ENCODE measurements at places on chromosomes 6 and 20.

- DNase-seq, result no peak
Observed at GRCh38 chr6:128172752-128173682, 272.2 kb upstream of the THEMIS start.

GRCh38 chr6:110528930-110529325 lies 52.5 kb upstream of the SLC22A16 start:
- DNase-seq, result no peak

- DNase-seq, result no peak
Observed at GRCh38 chr6:34709386-34709785, 12.8 kb upstream of the ILRUN start.

GRCh38 chr6:128979071-128979470 lies 96.1 kb downstream of the LAMA2 start:
- DNase-seq, result no peak

DNA sequence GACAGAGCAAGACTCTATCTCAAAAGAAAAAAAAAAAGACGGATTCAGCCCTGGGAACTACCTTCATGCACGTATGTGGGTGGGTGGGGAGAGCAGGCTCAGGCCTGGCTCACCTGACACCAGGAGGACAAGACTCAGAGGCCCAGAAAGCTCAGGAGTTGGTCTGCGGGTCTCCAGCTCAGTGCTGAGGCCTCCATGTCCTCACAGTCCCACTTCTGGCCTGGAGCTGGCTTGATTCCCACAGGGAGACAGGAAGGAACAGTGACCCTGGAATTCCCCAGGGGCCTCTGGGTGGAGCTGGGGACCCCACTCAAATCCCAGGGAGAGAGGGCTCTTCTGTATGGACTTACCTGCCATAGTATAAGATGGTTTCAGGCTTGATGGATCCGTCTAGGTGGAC lies 15.6 kb downstream of the ADA start:
- no peak for DNase-seq

- DNase-seq, result no peak
Observed at GRCh38 chr6:140825731-140826130, 1307.0 kb upstream of the GJE1 start.

DNA sequence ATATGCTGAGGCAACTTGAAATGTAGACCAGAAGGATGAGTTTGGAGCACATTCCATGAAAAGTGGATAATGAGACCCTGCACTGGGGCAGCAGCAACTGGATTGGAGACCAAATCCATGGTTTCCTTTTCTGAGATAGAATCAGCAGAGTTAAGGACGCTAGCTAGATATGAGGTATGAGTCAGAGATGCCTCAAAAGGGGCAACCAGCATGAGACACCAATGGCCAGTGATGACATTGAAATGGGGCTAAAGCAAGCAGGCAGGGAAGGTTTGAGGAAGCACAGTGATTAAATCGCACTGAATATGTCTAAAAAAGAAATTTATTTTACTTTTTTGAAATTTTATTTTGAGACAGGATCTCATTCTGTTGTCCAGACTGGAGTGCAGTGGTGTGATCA lies 802.4 kb downstream of the TFAP2A start:
- no peak for DNase-seq

DNA sequence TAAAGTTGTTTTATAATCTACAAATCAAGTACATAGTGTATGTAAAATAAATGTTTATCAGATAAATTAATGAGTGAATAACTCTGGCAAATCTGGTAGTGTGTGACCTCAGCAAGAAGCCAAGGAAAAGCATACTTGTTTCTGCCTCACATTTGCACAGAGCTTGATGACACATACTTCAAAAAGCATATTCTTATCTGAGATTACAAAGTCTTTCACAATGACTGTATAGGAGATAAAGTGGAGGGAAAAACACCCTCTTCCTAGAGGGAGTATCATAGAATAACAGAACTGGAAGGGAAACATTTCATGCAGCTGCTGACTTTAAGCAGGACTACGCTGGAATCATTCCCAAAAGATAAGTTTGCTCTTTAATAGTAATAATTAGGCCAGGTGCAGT lies 28.1 kb upstream of the AKAP7 start:
- DNase-seq, result no peak

- no peak for DNase-seq
Observed at GRCh38 chr6:54646951-54647664, 199.5 kb upstream of the FAM83B start.

DNA sequence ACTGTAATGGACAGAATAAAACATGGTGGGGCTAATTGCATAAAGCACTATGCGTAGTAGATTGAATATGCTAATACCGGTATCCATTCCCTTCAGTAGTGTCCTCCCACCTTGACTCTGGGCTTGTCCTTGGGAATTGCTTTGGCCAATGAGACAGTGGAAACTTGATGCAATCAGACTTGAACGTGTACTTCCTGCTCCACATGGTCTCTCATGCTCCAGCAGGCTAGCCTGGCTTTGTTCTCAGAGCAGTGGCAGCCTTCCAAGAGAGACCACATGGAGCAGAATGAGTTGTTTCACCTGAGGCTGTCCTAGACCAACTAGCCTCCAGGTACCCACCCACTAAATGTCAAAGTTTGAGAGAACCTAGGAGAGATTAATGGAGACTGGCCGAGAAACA lies 37.0 kb upstream of the BTBD3 start:
- no peak for DNase-seq

DNA sequence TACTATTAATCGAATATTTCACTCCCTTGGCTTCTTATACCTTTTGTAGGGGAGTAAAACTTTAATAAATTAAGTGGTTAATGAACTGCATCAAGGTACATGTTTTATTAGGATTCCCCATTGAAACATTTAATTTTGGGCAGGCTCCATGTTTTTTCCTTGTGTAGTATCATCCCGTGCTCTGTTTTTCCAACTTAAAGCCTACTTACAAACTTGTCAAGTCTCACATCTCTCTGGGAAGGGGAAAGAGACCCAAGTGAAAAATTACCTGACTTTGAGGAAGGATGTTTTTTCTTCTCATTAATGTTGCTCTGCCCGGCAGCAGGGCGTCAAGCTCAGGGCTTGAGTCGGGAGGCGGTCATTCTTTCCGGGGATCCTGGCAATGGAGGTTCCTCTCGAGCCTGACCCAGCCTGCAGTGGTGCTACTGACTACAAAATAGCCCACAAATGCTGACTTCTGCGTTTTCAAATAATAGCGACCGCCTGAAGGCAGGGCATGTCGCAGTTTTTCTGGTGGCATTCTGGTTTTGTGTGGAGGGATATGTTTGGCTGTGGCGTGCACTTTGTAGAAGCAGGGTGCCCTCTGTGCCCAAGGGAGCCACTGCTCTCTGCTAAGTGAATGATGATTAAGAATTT lies 2.4 kb downstream of the DSP start:
- DNase-seq, result no peak

DNA sequence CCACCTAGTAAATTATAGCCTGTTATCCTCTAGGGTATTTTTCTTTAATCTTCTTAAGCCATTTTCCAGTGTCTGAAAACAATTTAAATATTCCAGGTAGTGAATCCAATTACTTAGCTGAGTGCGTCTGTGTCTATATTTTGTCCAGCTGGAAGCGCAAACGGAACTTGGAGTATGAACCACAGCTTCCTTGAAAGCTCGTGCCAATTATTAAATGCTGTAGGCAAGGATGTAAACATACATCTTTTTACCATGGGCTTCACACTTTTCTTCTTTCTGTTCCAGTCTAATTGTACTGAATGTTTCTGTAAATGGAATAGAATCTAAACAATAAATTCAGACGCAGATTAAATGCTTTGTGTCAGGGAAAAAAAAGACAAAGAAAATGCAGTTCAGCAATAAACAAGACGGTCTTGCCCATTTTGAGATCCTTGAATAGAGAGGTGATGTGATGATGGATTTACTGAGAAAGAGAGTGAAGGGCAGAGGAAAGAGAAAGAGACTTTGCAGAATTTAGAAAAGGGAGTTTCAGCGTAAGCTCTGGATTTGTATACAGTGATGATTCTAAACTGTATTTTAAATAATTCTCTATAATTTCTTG lies 1.9 kb downstream of the PLCB1 start:
- no peak for DNase-seq

DNA sequence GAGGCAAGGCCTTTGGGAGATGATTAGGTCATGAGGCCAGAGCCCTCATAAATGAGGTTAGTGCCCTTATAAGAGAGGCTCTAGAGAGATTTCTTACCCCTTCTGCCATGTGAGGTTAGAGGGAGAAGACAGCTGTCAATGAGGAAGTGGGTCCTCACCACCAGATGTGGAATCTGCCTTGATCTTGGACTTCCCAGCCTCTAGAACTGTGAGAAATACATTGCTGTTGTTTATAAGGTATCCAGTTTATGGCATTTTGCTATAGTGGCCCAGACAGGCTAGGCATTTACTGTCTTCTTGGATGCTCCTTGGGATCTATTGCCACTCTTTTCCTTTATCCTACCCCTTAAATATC lies 57.1 kb upstream of the CITED2 start:
- DNase-seq, result no peak

GRCh38 chr20:23143098-23143497 lies 57.0 kb upstream of the CD93 start:
- DNase-seq, result peak; percentile 74

DNA sequence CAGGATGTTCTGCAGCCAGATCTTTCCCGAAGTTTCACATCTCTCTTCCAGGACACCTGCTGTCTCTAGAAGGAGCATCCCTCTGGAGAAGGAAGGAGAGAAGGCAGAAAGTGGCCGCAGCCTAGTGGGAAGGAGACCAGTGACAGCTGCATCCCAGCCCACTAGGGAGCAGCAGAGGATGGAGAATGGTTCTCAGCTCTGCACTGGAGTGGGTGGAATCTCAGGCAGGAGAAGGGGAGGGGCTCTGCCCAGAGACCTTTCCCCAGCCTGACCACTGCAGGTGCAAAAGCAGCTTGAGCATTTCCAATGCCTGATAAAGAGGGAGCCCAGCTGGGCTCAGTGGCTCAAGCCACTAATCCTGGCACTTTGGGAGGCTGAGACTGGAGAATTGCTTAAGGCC lies 32.3 kb downstream of the NCR2 start:
- DNase-seq, result no peak

- no peak for DNase-seq
Observed at GRCh38 chr20:33387177-33387576, 14.1 kb downstream of the CDK5RAP1 start.

GRCh38 chr6:79526897-79527296 lies 10.3 kb downstream of the LCA5 start:
- DNase-seq, result no peak

DNA sequence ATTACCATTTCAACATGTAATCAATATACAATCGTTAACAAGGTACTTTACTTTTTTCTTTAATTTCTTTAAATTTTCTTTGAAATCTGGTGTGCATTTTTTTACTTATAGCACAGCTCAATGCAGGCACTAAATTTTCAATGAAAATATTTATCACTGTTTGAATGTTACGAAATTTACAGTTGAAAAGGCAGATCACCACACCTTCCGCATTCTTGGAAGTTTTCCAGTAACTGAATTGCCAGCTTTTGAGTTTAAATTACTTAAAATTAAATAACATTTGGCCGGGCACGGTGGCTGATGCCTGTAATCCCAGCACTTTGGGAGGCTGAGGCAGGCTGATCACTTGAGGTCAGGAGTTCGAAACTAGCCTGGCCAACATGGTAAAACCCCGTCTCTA lies 309.9 kb downstream of the BMP7 start:
- DNase-seq, result no peak

DNA sequence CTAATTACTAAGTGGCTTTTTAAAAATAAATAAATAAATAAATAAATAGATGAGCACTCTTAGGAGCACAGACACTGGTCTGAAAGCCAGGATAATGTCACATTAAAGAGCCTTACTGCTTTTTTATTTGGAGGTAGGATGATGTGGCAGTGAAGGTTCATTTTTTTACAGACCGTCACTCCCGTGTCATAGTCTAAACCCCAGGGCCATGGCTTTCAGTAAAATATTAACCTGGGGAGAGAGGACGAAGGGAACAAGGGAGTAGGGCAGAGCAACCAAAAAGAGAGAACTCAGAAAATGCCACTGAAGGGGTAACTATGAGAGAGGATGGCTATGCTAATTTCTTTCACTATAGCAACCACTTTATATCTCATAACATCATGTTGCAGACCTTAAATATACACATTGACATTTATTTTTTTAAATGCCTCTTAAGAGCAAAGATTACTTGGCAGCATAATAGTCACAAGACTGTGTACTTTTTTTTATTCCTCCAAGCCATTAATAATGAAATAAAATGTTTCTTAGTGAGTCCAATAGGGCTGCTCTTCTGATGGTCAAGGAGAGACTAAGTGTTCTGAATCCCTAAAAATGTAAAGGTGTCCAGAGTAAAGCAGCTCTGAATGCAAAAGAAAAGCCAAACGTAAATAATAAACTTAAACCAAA lies 100.9 kb upstream of the SIM1 start:
- no peak for DNase-seq

DNA sequence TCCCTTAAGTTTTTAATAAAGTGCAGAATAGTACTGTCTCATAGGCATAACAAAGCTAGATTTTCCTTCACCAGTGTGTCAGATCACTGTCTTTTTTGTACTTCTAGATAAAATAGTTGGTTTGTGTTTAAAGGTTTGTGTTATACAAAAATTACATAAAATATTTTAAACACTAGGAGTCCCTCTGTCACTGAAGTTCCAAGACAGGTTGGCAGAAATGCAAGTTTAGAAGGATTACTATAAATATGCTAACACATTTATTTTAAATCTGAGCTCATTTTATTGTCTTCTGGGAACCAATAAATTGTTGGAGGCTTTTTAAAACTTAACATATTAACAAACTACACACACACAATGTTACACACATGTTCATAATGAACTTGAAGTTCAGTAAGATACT lies 30.8 kb upstream of the RUNX2 start:
- DNase-seq, result no peak

GRCh38 chr20:10705801-10706459 lies 32.1 kb upstream of the JAG1 start:
- DNase-seq, result no peak

- DNase-seq, result no peak
Observed at GRCh38 chr6:3825331-3825831, 23.8 kb upstream of the FAM50B start.

DNA sequence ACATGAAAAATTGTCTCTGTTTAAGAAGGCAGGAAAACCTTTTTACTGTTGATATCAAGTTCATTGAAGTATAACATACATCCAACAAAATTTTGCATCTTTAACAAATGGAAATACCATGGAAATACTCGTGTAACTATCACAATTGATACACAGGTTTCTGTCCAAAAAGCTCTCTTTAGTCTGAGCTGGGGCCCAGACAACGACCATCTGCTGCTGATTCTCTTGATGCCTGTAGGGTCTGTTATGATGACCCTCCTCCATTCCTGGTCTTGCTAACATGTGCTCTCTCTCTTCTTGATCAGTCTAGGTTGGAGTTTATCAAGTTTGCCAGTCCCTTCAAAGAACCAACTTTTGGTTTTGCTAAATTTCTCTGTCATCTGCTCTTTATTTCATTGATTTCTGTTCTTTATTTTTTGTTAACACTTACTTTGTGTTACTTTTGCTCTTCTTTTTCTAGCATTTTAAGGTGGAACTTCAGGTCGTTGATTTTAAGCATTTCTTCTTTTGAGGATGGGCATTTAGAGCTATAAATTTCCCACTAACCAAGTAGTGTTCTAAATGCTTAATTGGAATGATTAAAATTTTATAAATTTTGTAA lies 116.8 kb downstream of the PSMB1 start:
- no peak for DNase-seq

- peak; percentile 52 for DNase-seq
Observed at GRCh38 chr6:108133594-108134179, 32.1 kb upstream of the NR2E1 start.

All from activated CD4-positive, alpha-beta T cell treated with anti-CD3 and anti-CD28 coated beads, Interleukin-2, Interleukin-6, amounts not matched to agents 100 ng/mL and 50 ng/mL, durations not matched to agents 16 hours and 8 hours (primary cell).